T follicular helper cell (primary cell): ENCODE measurements at places on chromosomes 12 and 14.

GRCh38 chr14:105944632-105945610, 418.5 kb downstream of the TMEM121 start:
- peak; percentile 58 for DNase-seq

- no peak for DNase-seq
These were observed 32.6 kb downstream of the WASHC3 start for GRCh38 chr12:102029141-102029540.

DNA sequence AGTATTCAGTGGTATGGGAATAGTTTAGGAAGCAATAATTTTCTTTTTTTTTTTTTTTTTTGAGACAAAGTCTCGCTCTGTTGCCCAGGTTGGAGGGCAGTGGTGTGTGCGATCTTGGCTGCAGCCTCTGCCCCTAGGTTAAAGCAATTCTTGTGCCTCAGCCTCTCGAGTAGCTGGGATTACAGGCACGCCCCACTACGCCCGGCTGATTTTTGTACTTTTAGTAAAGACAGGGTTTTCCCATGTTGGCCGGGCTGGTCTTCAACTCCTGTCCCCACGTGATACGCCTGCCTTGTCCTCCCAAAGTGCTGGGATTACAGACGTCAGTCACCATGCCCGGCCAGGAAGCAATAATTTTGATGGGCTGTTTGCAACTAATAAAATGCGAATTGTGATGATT, 62.1 kb downstream of the ATG14 start:
- no peak for DNase-seq

DNA sequence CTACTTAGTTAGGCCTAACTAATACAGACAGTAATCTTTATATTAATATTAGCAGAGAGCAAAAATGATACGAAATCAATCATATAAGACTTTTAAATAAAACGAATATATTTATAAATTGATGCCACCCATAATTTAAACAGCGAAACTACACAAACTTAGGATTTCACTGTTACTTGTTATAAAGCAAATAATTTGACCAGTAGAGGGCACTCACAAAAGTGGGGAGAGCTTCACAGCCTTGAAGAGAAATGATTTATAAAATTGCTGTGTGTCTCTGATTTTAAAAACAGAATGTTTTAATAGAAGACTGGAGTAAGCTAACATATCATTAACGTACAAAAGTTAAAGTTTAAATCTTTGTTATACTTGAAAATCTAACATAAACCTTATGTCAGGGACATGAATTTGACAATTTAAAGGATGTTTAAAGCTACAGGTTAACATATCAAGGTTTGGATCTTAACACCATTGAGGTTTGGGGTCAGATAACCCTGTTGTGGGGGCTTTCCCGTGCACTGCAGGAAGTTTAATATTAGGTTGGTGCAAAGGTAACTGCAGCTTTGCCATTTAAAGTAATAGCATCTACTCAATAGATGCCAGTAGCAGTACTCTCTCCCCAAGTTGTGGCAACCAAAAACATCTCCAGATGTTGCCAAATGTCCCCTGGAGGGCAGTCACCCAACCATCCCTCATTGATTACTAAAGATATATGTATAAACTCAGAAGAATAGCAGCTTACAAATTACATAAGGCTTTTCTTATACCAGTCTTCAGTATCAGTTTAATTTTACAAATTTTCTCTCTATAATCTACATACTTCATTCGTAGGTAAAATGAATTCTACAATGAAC, 9.3 kb downstream of the KRAS start:
- no peak for DNase-seq

DNA sequence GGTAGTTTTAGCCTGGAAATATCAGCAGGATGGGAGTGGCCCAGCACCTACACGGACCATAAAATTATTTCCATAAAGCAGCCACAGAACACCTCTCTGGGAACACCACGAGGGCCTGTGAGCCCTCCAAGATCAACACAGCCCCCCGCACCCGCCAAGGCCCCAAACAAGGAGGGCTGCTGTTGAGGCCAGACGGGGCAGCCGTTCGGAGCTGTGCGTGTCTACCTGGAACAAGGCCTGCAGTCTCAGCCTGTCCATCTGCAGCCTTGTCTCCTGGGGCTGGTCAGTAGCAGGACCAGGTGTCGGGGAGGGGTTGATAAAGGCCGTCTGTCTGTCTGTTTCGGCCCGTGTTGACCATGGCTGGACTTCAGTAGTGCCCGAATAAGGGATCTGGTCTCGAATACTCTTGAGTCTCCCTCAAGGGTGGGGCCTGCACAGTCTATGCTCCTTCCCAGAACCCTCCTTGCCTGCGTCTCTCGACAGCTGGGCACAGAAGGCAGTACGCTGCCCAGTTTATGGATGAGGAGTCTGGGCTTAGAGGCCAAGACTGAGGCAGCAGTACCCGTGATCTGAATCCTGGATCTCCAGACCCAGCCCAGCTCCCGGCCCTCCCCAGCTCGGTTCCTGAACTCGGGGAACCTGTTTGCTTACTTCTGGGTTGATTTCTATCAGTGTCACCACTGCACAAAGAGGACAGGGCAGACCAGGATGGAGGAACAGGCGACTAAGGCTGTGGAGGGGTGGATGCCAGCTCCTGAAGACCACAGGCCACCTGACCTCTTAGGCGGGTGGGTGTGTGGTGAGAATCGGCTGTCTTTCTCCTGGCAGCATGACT, 23.1 kb upstream of the DLK1 start:
- no peak for DNase-seq

DNA sequence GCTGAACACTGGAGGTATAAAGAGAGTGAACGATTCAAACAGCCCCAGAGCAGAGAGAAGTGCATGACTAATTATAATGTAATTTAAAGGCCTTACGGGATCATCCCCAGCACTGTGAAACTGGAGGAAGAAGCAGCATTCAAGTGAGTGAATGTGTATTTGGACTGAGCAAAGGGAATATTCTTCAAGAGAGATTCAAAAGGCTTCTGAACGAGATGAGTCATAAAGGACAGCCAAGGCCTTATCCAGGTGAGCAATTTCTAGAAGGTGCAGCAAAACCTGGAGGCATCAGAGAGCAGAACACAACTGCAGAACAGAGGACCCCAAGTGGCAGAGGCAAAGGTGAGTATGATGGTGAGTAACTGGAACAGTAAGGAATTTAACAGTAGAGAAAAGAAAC, 127.2 kb downstream of the BCAT1 start:
- DNase-seq = no peak

DNA sequence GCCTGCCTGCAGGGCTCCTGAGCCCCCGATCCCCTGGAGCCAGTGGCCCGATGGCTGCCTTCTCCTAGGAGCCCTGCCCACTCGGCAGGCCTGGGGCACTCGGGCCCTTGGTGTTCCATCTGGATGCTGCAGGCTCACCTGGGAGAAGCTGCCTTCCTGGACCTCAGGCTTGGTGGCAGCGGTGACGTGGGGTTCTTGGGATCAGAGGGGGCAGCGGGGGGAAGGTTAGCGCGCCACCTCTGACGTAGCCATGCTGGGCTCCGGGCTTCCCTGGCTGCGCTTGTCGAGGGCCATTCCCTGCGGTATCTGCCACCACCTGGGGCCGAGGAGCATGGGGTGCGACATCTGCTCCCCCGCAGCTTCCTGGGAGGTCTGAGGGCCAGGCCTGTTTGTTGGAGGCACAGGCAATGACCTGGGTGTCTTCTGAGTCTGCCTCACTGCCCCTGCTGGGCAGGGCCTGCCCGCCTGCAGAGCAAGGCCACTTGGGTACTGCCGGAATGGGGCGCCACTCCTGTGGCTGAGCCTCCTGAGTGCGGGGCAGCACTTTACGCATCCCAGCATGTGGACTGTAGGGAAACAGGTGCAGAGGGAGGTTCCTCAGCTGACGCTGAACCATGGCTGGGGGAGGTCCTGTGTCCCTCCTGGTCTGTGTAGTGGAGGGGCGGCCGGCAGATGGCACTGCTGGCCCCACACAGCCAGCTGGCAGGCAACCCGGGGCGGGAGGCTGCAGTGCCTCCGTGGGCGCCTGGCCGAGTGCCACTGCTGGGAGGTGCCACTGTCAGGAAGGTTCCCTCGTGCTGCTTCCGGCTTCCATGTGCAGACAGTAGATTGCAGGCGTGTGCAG, 20.3 kb downstream of the MTA1 start:
- DNase-seq = no peak

DNA sequence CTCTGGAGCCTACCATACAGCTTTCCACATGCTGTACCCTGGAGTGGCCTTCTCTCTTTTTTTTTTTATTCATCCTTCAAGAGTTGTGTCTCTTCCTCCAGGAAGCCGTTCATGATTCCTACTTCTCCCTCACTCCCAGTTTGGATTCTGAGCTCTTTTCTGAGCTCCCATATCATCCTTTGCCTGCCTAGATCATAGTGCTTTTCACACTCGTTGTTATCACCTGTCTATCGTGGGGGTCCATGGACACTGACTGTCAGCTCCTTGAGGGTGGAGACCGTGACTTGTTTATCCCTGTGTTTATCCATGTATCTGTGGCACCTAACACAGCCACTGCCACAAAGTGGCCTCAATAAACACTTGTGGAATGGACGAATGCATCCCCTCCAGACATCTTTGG, 7.0 kb downstream of the AK7 start:
- no peak for DNase-seq

DNA sequence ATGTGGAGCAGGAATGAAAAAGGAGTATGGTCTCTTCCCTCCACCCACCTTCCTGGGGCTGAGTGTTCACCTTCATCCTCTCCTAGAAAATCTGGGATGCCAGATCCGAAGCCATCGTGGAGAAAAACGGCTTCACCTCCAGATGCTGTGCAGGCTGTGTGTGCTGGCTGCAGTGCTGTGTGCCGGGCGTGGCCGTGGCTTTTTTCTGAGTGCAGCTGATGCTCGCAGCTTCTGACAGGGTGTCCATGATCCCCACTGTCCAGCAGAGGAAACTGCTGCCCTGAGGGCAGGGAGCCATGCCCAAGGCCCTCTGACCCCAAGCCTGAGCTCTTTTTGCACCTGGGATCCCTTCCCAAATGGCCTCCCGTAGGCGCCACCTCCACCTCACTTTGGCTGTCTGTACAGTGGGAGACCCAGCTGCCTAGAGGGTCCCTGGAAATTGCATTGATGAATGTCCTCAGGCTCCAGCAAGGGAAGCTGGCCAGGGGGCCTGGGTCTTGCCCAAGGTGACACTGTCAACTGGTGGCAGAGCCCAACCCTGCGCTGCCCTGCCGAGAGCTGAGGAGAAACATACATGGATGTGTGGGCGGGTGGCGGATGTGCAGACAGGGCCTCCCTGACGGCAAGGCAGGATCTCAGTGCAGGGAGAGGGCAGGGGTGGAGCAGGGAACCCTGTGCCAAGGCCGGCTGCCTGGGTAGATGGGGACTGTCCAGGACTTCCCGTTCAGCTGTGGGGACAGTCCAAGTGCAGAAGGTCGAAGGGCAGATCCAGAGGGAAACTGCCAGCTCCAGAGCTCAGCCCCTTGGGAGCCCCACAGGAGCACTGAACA, 53.3 kb downstream of the BEGAIN start:
- no peak for DNase-seq

GRCh38 chr12:49616533-49617219, 6.7 kb upstream of the PRPF40B start:
- DNase-seq = no peak

DNA sequence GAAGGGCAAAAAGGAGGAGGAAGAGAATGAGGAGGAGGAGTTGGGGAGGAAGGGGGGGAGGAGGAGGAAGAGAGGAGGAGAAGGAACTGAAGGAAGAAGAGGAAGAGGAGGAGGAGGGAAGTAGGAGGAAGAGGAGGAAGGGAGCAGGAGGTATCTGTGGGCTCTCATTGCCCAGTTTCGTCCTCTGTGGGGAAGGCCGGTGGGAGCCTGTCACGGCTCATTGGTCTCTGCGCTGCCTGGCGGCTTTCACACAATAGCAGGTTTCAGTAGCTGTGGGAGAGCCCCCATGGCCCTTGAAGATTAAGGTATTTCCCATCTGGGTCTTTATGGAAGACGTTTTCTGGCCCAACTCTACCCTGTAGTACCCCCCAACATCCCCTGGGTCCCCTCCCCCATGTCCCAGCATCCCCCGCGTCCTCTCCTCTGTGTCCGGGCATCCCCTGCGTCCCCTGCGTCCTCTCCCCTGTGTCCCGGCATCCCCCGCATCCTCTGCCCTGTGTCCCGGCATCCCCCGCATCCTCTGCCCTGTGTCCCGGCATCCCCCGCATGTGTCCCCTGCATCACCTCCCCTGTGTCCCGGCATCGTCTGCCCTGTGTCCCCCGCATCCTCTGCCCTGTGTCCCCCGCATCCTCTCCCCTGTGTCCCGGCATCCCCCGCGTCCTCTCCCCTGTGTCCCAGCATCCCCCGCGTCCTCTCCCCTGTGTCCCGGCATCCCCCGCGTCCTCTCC, 278.2 kb upstream of the SFSWAP start:
- no peak for DNase-seq

DNA sequence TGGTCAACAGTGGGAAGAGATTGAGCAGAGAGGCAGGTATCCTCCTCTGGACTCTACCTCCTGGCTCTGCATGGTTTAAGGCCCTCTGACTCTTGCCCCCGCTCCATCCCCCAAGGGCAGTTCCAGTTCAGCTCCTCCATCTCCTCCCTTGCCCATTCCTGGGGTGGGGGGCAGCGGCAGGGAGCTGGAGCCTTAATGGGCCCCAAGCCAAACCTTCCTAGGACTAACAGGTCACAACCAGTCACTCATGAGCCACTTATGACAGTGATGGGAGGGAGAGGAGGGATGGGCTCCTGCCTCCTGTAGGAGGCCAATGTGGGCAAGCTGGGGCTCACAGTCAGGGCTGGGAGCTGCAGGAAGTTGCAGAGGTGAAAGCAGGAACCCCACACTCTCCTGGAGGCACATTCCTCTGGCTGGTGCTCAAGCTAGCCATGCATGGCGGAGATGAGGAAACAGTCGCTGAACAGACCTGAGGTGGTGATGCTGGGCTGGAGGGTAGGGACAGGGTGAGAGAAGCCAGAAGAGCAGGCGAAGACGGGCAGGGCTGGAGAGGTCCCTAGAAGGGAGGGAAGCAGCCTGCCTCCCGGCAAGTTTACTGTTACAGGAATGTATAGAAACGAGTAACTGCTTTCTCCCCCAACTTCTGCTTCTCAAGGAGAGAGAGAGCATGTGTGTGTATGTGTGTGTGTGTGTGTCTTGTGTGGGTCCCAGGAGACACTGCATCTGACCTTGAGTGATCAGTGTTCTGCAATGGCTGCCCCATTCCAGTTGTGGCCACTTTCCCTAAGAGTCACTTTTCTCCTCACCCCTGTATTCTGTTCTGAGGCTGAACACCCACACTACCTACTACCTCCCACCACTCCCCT, 5.0 kb upstream of the RAPGEF3 start:
- DNase-seq = no peak

- DNase-seq = no peak
These were observed 3.0 kb downstream of the BDKRB2 start for GRCh38 chr14:96207686-96208085.

GRCh38 chr12:86698641-86698980, 442.4 kb upstream of the MGAT4C start:
- no peak for DNase-seq

DNA sequence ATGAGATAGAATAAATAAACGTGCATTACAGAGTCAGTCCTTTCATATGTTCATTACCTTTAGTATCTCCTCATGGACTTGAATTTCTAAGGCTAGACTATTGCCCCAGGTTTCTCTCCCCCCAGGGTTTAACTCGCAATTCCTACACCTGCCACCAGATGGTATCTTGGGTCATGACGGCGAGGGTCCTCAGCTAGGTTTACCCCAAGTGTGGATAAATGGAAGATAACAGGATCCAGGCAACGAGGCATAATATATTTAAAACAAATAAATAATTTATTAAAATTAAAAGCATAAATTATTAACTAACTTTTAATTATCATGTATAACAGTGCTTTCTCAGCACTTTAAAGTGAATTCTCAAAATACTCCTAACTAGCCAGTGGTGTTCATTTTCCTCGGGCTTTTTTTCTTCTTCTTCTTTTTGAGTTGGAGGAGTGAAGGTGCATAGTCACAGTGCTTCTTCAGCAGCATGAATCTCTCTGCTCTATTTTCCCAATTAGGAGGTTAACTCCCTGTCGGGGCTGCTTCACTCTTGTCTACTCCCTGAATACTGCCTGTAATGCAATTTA, 243.5 kb upstream of the CAND1 start:
- peak; percentile 11 for DNase-seq
